NCI-H1417 treated with DMSO at 0.1 percent for 48 hours (cell line): ENCODE measurements at places on chromosomes 6 and 20.
A peak's percentile ranks its signal among the peaks of the same experiment; 100 is the strongest.

DNA sequence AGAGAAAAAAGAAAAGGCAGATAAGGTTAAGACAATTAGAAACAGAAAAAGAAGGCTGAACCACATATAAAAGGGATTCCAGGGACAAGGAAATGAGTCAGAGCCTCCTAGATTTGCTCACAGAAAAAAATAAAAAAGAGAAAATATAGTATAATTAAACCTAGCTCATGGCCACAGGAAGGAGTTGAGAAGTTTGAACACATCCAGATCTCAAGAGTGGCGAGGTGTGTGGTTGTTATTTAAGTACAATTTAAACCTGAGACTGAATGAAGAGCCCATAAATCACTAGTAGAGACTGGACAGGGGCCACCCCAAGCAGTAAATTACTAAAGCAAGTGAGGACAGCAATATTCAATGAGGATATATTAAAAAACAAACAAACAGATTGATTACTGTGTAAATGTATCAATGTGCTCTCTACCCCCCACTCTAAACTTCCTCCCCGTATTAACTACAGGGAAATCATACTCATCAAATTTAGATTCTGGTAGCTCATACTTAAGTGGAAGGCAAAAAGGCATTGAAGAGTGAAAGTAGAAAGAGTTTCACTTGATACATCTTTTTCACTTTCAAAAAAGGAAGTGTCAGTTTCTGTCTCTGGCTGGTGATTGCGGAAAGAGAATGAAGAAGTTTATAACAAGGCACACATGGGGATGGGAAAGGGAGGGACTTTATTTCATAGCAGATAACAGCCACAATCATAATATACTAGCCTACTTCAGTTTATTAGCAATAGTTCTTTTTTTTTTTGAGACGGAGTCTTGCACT lies 49.3 kb upstream of the SCAF8 start:
- no peak for DNase-seq

GRCh38 chr6:14040042-14040441 lies 77.5 kb upstream of the CD83 start:
- DNase-seq = no peak

DNA sequence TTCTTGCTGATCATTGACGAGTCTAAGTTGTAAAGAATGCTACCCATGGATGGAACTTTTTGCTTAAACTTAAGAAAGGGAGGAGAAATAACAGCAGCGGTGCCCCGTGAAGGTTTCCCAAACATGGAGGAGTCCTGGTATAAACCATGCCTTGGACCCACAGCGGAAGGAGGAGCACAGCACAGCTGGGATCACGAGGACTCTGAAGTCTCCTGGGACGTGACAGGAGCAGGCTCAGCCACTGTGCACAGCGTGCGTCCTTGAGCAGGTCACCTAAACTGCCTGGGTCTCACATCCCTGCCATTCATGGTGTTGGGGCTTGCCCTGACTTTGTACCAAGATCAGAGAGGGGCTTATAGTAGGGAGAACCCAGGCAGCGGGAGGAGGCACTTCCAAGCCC lies 56.1 kb upstream of the UNC93A start:
- no peak for DNase-seq

- no peak for DNase-seq
Observed at GRCh38 chr6:23199541-23199940, 630.2 kb downstream of the HDGFL1 start.

GRCh38 chr6:114051031-114051430 lies 80.1 kb upstream of the HDAC2 start:
- peak; percentile 12 for DNase-seq

GRCh38 chr6:128158496-128158895 lies 257.6 kb upstream of the THEMIS start:
- DNase-seq = no peak

DNA sequence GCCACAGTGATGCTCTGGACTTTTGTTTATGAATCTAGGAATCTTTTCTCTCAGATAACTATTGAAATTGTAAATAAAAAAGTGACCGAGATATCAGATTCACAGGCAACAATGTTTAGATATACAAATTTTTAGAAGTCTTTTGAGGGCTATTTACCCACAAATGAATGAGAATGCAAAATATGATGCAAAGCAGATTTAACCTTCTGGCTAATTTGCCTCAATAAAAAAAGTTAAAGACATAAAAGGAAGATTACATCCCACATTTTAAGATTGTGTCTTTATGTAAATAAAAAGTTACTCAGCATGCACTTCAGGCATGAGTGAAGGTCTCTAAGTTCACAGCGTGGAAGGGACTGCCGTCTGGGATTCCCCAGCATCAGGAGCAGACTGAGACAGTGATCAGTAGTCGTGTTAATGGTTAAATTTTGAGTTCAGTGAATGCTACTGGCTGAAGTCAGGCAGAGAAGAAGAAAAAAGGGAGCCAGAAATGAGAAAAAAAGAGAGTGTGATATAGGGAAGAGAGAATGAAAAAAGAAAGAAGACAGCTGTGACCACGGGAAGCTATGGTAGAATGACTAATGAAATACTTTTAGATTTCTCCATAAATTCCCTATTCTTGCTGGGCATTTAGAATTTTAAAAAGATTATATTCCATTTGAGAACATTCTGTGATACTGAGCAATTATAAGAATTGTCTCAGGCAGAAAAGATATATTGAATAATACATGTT lies 93.6 kb downstream of the MYB start:
- no peak for DNase-seq

GRCh38 chr6:1705183-1705582 lies 95.5 kb downstream of the FOXC1 start:
- DNase-seq = no peak

- no peak for DNase-seq
Observed at GRCh38 chr6:121540210-121540609, 104.8 kb downstream of the GJA1 start.

DNA sequence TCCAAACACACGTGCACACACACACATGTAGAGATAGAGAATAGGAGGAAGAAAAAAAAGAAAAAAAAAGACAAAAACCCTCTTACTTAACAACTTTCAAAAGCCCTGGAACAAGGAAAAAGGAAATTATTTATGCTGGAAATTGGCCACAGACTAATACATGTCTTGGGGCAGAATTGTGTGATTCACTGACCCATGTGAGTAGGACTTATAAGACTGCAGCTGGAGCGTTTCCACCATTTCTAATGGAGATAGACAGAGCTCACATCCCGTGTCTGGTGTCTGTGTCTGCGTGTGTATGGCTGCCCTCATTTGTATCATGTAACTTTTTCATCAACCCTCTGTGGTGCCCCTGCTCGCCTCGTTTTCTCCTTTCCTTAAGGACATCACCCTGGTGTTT lies 99.8 kb upstream of the PDE10A start:
- no peak for DNase-seq
